CD4-positive, alpha-beta T cell treated with Interleukin-15 for 4 hours (primary cell): ENCODE measurements at places on chromosomes 16 and 17.

DNA sequence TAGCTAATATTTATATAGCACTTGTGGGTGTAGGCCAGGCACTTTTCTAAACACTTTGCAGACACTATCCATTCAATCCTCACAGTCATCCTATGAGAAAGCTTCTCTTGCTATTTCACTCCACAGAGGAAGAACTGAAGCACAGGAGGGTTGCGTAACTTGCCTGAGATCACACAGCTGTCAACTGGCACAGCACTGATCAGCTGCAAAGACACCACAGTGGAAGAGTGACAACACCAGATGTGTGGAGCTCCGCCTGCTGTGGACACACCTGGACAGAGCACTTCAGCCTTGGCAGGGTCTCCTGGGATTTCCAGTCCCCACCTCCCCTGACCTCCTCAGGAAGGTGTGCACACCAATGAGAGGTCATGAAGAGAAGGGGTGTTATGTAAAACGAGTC, 13.3 kb upstream of the CNEP1R1 start:
- no peak for DNase-seq

GRCh38 chr17:3957735-3958599, 6.3 kb downstream of the ATP2A3 start:
- DNase-seq = no peak

DNA sequence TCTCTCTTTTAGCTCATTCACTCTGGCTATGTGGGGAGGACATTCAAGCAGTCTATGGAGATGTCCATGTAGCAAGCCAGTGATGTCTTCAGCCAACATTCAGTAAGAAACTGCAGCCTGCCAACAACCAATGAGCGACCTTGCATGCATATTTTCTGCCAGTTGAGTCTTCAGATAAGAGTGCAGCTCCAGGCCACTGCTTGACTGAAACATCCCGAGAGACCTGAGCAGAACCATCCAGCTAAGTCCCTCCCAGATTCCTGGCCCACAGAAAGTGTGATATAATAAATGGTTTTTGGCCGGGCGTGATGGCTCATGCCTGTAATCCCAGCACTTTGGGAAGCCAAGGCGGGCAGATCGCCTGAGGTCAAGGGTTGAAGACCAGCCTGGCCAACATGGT, 10.5 kb upstream of the C17orf58 start:
- DNase-seq = no peak

- no peak for DNase-seq
Measured at GRCh38 chr17:54426296-54426886, 474.3 kb upstream of the TOM1L1 start.

DNA sequence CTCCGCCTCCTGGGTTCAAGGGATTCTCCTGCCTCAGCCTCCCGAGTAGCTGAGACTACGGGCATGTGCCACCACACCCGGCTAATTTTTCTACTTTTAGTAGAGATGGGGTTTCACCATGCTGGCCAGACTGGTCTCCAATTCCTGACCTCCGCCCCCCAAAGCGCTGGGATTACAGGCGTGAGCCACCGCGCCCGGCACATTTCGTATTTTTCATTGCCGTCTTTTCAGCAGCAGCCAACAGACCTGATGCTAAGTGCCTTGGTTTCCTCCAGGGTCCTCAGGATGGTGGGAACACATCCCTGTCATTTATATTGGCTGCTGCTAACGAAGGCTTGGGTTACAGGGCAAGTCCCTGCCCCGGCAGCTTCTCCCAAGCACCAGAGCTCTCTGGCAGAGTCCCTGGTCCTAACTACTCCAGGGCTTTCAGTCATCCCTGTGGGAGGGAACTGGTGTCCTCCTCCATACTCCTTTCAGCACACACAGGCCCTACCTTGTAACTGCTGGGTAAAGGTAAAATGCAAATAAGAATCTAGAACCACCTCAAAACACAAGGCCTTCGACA, 1.5 kb upstream of the RNF157 start:
- no peak for DNase-seq

- DNase-seq = no peak
Measured at GRCh38 chr17:65020284-65020683, 36.3 kb downstream of the GNA13 start.
